GM12892 (cell line): ENCODE measurements at places on chromosomes 16 and 17.

DNA sequence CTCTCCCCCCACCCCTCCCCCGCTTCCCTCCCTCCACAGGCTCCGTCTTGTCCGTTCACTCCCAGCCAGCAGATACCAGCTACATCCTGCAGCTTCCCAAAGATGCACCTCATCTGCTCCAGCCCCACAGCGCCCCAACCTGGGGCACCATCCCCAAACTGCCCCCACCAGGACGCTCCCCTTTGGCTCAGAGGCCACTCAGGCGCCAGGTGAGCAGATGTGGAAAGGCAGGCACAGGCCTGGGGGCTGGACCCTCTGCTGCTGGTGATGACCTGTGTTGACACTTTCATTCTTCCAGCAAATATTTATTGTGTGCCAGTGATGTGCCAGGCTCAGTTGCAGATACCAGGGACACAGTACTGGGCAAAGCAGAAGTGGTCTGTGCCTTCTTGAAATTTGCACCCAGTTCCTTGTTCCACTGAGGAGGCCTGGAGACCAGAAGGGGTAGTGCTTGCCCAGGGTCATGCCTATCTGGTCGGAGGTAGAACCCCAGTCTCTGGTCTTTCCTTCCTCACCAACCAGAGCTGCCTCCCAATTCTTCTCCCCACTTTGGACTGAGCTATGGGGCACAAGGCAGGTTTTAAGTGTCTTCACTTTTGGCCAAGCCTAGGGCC, 10.3 kb upstream of the ABCC3 start:
- DNase-seq, result no peak

- DNase-seq, result no peak
Measured at GRCh38 chr17:51618476-51618875, 358.1 kb downstream of the UTP18 start.

DNA sequence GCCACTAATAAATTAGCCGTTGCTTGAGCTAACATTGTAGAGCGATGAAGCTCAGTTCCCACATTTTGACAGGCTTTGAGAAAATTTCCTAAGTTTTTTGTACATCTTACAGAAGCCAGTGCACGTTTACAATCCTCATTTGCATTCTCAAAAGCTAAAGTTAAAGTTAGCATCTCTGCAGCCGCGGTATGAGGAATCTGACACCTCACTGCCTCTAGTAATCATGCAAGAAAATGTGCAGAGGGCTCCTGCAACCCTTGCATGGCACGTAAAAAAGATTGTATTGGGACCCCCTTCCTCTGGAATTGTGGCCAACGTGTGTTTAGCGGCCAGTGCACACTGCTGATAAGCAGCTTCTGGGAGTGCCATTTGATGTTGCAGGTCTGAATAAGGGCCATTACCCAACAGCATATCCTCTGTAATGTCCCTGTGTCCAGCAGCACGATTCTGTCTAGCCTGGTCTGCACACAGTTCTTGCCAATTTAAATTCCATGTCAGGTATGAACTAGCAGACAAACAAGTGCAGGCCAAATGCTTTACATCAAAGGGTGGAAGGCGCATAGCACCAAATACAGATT, 12.4 kb upstream of the ZNF689 start:
- DNase-seq, result no peak

GRCh38 chr17:58304750-58305486, 23.7 kb downstream of the TSPOAP1 start:
- no peak for DNase-seq

GRCh38 chr16:1309888-1310831, 724 bp downstream of the UBE2I start:
- no peak for DNase-seq

GRCh38 chr17:2192367-2193057, 111.1 kb downstream of the SMG6 start:
- DNase-seq, result no peak

DNA sequence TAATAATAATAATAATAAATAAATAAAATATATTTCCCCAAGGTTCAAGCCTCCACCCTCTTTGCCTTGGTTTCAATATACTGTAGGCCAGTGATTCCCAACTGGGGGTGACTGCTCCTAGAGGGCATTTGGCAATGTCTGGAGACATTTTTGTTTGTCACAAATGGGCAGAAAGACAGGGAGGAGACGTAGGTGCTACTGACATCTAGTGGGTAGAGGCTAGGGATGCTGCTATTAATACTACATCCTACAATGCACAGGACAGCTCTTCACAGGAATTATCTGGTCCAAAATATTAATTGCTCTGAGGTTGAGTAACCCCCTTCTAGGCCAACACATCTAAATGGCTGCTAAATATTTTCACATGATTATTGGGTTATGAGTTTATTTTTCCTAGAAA, 12.8 kb upstream of the PRR14 start:
- DNase-seq, result no peak

DNA sequence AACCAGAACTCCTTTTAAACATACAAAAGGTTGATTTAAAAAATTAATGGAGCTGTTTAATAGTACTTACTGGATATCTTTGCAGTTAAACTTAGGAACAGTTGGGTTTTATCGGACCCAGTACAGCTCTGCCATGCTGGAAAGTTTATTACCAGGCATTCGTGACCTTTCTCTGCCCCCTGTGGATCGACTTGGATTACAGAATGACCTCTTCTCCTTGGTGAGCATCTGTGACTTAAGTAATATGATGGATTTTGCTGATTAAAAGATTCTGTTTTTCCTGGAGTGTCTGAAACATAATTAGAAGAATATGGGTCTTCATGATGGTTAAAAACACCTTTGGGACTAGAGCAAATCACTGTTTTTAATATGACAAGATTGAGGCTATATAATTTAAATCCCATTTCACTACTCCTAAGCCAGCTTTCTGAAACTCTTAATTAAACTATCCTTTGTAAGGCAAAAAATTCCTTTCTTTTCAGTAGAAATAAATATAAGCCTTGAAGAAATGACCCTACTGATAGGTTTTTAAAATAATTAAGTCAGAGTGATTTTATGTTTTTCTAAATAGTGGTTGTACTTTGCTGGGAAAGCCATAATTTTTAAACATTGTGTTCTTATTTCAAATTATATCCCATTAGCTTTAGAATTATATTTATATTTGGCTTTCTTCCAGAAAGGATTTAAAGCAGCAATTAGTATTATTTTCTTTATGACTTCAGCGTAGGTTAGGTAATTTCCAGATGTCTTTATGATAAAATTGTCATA, 45.7 kb upstream of the KPNB1 start:
- no peak for DNase-seq

- no peak for DNase-seq
Measured at GRCh38 chr17:17341452-17341851, 38.3 kb downstream of the NT5M start.

DNA sequence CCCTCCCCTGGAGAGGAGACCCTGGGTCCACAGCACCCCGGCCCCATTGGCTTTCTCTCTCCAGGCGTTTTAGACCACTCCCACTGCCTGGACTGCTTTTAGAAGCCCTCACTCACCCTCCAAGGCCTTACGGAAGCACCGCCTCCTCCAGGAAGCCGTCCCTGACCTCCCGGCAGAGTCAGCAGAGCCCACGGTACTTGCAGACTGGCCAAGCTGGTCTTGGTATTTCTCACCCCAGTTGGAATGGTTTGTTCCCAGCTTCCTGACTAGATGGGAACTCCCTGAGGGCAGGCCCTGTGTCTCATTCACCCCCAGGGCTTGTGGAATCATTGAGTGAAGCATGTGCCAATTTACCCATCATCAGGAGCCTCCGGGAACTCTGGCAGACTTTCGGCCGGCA, 9.2 kb downstream of the SCGB1C2 start:
- DNase-seq, result no peak

DNA sequence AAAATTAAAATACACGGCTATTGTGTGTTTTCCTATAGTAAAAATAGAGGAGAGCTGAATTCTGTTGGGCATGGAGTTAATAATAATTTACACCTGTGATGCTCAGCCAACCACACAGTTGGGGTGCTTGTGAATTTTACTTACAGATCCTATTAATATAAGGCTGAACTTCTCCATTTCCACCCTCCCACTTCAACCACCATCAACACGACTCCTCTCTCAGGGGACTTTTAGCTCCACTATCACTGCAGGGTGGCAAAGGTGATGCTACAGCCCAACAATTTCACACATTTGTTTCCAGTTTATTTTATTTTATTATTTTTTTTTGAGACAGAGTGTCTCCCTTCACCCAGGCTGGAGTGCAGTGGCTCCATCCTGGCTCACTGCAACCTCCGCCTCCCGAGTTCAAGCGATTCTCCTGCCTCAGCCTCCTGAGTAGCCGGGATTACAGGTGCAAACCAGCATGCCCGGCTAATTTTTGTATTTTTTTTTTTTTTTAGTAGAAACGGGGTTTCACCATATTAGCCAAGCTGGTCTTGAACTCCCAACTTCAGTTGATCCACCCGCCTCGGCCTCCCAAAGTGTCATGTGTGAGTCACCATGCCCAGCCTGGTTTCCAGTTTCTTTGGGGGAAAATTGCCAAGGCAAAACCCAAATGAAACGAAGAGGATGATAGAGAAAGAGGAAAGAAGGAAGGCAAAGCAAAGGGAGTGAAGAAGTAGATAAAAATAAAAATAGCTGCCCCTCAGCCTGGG, 57.9 kb downstream of the GNA13 start:
- DNase-seq, result no peak

- DNase-seq, result no peak
Measured at GRCh38 chr17:29827179-29827578, 102.8 kb downstream of the SSH2 start.

DNA sequence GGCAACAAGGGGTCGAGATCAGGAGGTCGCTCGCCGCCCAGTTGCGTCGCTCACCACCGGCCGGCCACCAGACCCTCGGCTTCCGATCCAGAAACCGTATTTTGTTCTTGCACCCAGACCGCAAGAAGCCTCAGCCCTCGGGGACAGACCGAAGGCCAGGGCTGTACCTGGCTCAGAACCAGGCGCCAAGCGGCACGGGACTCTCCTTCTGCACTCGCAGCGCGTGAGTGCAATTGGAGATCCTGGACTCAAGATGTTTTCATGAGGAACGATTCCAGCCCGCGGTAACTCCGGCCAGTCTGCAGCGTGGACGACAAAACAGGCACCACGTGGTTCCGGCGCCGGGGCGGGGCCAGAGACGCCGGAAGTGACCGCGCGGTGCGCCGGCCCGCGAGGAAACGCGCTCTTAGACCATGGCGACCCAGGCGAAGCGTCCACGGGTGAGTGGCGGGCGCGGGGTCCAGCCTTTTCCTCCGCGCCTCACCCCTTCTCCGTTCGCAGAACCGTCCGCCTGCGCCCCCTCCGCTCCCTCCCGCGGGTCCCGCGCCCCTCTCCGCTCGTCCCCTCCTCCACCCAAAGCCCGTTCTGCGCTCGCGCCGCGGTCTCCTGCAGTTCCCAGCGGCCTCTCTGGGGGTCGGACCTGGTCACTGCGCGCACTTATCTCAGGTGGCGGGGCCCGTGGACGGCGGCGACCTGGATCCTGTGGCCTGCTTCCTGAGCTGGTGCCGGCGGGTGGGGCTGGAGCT, at the start of gene SETD6:
Gene SETD6 (plus strand): TSS at position 393 of the 746 bp plus-strand sequence. CDS start 21 bp downstream, at position 414.
- DNase-seq, result peak; percentile 70

- DNase-seq, result no peak
Measured at GRCh38 chr16:88026964-88027938, 76.0 kb downstream of the BANP start.

DNA sequence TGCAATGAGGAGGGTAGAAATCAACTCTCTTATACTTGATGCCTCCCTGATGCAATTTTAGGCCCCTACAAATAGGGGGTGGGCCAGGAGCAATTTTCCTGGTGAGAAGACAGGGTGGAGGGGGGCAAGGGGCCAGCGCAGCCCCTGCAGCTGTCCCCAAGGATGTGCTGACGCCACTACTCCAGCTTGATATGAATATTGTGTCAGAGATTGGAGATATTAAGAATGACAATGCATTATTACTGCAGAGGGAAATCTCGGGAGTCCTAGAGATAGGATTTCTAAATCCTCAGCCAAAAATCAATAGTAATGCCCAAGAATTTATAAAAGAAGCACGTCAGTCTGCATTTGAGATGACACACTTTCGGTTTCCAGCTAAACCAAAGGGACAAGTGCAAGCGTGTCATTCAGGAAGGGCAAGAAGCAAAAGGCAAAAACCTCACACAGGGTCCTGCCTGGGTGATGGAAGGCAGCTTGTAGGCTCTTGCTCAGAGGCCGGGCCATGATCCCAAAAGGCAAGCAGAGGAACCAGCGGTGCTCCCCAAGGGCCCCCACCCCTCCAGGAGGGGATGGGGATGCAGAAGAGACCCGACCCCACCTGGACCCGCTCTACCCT, 178.8 kb downstream of the C16orf78 start:
- no peak for DNase-seq

- DNase-seq, result no peak
Measured at GRCh38 chr17:69501591-69502468, 87.3 kb downstream of the MAP2K6 start.

DNA sequence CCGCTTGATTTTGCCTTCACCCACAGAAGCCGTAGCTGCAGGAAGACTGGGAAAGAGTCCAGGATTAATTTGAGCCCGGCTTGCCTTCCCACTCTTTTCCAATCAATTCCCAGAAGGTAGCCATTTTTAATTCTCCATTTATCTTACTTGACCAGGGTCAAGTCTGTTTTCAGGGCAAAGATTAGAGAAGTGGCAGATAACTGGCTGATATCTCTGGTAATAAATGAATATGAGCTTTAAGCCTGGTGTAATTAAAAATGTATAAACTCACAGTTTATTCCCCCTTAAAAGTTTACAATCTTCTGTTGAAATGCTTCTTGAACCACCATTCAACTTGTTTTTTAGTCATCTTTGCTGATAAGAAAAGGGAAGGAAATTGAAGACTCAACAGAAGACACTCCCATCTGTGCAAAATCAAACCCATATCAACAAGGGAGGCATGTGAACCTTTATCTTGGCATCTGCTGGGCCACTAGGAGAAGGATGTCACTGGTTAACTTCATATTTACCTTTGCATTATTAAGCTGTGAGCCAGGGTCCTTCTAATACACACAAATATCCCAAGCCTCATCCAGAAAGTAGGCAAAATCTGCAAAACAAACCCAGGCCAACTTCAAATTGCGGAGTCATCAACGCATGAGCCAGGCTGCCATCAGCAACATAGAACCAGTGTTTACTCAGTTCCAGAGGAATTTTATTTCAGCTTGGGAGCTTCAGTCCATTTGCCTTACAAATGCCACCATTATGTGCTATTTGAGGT, 314.6 kb upstream of the MAF start:
- DNase-seq, result no peak

DNA sequence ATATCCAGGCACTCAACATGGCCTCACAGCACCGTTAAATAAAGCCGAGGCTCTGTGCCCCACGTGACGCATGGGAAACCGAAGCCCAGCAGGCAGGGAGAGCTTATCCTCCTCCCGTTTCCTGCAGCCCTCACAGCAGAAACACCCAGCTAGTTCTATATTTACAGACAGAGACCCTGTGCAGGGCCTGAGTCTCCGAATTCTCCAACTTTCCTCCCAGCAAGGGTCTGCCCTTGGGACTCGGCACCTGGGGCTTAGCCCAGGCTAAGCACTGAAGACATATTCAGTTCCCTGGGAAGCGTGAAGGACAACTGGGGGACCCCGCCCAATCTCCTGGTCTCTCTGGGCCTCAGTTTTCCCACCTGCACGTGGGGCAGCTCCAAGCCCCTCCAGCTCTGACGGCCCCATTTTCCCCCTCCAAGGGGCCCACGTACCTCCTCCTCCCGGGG, 29.2 kb downstream of the TRPV3 start:
- no peak for DNase-seq

GRCh38 chr17:46943501-46944393, 20.8 kb downstream of the GOSR2 start:
- no peak for DNase-seq
